Spleen (tissue), 13 donors: ENCODE measurements at places on chromosomes 7 and 10.

DNA sequence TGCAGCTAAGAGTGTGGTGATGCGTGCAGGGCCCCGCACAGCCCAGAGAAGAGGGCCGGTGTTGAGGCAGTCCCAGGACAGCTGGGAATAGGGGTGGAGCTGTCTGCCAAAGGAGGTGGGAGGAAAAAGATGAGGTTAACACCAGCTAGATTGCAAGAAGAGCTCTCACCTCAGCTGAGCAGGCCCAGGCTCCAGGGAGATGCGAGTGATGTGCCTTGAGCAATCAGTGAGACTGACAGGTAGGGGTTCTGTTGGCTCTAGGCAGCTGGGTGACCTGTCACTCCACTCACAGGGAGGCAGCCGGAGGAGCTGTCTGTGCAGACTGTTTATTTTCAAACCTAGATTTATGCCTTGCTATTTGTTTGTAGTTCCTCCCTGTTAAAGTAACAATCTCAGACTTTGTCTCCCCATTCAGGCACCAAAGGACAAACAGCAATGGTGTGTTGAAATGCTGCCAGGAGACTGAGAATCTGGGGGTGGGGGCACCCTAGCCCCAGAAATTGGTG, 205.1 kb upstream of the CXCL12 start:
- no peaks in the 10 kb centered on the region for H3K36me3 ChIP-seq
- H3K27me3 ChIP-seq, result no peaks in the 10 kb centered on the region
- no peak for DNase-seq
- no peak overlapping the region for H3K27ac ChIP-seq

- H3K27me3 ChIP-seq, result no peaks in the 10 kb centered on the region
- H3K4me3 ChIP-seq, result no peak overlapping the region
- no peaks in the 10 kb centered on the region for H3K36me3 ChIP-seq
- DNase-seq, result no peak
- H3K27ac ChIP-seq, result peak overlapping the region; percentile 85
These were observed 3.1 kb upstream of the ABCC2 start for GRCh38 chr10:99779335-99779734.

DNA sequence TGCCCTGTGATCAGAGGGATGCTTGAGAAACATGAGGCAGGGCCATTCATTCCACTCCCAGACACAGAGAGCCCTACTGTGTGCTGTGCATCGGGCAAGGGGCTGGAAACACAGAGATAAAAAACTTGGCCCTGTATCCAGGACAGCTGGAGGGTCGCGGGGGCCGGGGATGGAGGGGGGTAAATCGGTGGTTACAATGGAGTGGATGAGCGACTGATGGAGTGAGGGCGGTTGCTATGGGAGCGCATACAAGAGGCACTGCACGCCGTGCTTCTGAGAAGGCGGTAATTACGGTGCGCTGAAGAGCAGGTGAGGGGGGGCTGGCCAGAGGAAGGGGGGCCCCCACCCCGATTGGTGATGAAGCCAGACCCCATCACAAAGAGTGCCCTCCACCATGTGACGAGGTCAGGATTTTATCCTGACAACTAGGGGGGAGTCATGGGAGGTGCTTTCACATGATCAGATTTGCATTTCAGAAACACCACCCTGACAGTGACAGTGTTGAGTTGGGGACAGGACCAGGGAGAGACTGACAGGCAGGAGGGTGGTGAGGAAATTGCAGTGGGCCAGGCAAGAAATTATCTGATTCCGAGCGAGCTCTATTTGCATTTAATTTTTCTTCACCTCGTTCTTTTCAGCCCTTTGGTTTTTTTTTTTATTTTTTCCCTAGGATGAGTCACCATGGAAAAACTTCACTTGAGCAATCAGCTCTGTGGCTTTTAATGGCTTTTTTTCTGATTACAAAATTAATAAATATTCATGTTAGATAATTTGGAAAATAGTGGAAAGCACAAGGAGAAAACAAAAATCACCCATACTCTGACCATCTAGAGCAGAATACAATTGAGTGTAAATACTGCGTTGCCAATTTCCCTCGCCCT, 7.8 kb downstream of the CPA5 start:
- H3K4me3 ChIP-seq, result no peak overlapping the region
- H3K4me1 ChIP-seq, result peaks cover 30% of the 10 kb centered on the region
- no peaks in the 10 kb centered on the region for H3K27me3 ChIP-seq
- no peaks in the 10 kb centered on the region for H3K36me3 ChIP-seq

DNA sequence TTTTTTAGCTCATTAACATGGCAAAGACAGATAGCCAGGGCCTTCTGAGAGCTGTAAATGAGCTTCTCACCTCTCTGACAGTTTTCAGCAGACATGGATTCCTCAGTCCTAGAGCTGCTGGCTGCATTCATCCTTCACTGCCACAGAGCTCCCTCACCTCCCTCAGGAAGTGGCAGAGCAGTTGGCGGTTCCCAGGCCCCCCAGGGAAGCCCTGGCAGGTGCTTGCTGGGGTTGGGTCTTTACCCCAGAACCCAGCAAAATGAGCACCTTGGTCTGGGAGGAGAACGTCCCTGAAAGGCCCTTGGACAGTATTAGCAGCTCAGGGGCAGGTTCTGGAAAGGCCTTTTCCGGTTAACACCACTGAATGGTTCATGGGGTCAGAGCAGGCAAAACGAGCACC, 288.0 kb downstream of the PTPRN2 start:
- no peak overlapping the region for H3K4me3 ChIP-seq
- no peak for DNase-seq
- H3K36me3 ChIP-seq, result no peaks in the 10 kb centered on the region
- no peak overlapping the region for H3K27ac ChIP-seq

DNA sequence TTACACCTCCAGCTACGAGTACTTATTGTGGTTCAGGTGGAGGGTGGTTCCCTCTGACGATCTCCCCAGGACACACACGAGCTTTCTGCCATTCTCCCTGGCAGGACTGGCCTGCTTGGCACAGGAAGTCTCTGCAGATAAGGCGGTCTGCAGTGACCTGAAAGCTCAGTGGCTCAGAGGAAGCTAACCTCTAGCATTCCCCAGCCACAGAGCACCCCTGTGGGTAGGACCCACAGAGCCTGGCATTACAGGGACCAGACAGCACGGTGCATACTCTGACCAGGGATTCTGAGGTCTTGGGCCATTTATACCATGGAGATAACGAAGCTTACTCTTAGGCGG, 1.9 kb upstream of the GPR146 start:
- H3K4me3 ChIP-seq, result no peak overlapping the region
- peak; percentile 51 for DNase-seq
- peaks cover 66% of the 10 kb centered on the region for H3K4me1 ChIP-seq

DNA sequence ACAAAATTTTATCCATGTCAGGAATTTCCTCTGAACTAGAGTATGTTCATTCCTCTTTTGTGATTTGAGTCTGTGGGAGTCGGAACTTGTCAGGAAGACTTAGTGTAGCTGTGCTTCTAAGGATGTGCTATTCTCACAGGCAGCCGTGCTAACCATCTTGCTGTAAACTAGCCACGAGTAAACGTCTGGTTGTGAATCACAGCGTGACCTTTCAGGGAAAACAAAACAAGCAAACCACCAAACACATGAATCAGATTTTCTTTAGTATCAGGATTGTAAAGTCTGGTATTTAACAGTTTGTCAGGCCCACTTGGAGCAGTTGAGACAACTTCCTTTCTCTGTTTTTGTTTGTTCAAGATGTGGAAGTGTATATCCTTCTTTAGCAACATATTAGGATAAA, 32.0 kb downstream of the AUTS2 start:
- no peaks in the 10 kb centered on the region for H3K4me1 ChIP-seq
- no peak overlapping the region for H3K4me3 ChIP-seq
- no peaks in the 10 kb centered on the region for H3K36me3 ChIP-seq
- no peak for DNase-seq
- H3K27ac ChIP-seq, result no peak overlapping the region
